ENCODE measurements at places on chromosomes 11 and 22.

DNA sequence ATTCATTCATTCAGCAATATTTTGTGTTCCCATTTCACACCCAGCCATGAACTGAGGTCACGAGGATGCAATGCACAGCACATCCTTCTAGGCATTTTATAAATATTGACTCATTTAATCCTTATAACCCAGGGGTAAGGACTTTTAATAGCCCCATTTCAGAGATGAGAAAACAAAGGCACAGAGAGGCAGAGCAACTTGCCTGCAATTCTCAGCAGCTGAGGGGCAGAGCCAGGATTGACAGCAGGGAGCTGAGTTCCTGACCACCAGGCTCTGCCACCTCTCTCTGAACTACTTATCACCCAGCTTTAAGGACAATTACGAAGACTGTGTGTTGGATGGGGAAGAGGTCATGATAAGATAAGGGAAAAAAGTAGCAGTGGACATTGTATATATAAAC, 12.8 kb upstream of the FGF3 start:
- no peak for DNase-seq

- DNase-seq = peak; percentile 29
Measured at GRCh38 chr22:23070418-23071229, at the start of gene GNAZ. Gene GNAZ, plus strand, starts transcription at chr22:23070519. Its CDS starts 25,177 bp downstream, at chr22:23095696.

DNA sequence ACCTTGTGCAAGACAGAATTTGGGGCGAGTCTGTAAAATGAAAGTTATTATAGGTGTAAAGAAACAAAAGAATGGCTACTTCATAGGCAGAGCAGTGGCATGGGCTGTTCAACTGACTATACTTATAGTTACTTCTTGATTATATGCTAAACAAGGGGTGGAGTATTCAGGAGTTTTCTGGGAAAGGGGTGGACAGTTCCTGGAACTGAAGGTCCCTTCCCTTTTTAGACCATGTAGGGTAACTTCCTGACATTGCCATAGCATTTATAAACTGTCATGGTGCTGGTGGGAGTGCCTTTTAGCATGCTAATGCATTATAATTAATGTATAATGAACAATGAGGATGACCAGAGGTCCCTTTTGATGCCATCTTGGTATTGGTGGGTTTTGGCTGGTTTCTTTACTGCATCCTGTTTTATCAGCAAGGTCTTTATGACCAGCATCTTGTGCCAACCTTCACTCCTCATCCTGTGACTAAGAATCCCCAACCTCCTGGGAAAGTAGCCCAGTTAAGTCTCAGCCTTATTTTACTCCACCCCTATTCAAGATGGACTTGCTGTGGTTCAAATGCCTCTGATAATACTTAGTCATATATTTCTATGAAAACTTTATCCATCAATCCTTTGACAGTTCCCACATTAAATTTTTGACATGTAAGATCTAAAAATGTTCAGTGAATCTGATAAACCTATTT, 118.6 kb downstream of the ARHGAP42 start:
- DNase-seq = no peak

DNA sequence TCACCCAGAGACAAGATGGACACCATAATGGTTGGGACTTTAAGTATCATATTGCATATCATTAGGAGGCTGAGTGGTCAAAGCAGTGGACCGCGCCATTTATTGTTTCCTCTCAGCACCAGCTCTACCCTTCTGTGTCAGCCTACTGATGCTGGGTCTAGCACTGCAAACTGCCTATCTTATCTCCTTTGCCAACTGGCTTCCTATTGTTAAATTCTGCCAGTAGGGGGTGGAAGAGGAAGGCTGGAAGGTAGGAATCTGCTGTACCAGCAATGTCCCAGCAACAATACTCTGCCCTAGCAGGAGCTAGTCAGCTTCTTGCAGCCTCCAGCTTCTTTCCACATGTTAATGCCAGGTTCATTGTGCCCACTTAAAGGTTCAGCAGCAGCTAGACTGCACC, 367.1 kb upstream of the PDGFD start:
- DNase-seq = no peak

DNA sequence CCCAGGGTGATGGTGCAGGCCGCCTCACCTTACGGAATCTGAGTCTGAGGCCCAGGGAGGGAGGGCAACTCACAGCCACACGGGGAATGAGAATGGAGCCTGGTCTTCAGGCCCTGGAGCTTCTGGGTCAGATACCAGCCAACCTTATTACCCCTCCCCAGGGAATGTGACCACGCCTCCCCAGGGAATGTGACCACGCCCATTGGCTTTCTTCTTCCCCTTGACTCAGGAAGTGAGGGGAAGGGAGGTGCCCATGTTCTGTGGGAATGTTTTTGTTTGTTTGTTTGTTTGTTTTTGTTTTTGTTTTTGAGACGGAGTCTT, 57.5 kb upstream of the RBFOX2 start:
- no peak for DNase-seq

GRCh38 chr11:74929431-74930363, 19.2 kb downstream of the XRRA1 start:
- DNase-seq = peak; percentile 62

GRCh38 chr22:48366591-48366990, 1461.1 kb downstream of the BRD1 start:
- no peak for DNase-seq

GRCh38 chr11:63532799-63533475, 3.7 kb upstream of the PLAAT4 start:
- no peak for DNase-seq

Measured in activated CD8-positive, alpha-beta memory T cell treated with anti-CD3 and anti-CD28 coated beads, Interleukin-2, amount 50 U/mL, for 4 hours (primary cell).